ENCODE measurements at places on chromosomes 16 and 17. TPM values are rescaled to one million over a fixed set of nuclear protein-coding genes. Genes with fewer than 3 reads are reported as not detected.

SDR42E1 gene
- polyA plus RNA-seq = 2.1 TPM

TSPAN10 gene
- 0.48 TPM for polyA plus RNA-seq

PABPN1L gene
- not detected for polyA plus RNA-seq

EME1 gene
- polyA plus RNA-seq = 0.47 TPM
